ENCODE measurements at places on chromosomes 4 and X. TPM values are rescaled to one million over a fixed set of nuclear protein-coding genes. Genes with fewer than 3 reads are reported as not detected.

The SOD3 gene
- 128 TPM for total RNA-seq

The GAGE12E gene
- not detected for total RNA-seq

The ART3 gene
- total RNA-seq, result not detected

The ANAPC4 gene
- 22.5 TPM for total RNA-seq

The CDX4 gene
- total RNA-seq, result not detected

The SSX3 gene
- not detected for total RNA-seq

The PAGE5 gene
- total RNA-seq, result not detected

The SPANXC gene
- total RNA-seq, result not detected

The SORBS2 gene
- total RNA-seq, result 17.5 TPM

The SRD5A3 gene
- total RNA-seq, result 18.3 TPM

The REELD1 gene
- 0.29 TPM for total RNA-seq

The BEND2 gene
- total RNA-seq, result not detected

The ZNF827 gene
- 10.5 TPM for total RNA-seq

The ADH5 gene
- 296 TPM for total RNA-seq

The ZFP42 gene
- not detected for total RNA-seq

The SYTL4 gene
- 12.3 TPM for total RNA-seq

DNA sequence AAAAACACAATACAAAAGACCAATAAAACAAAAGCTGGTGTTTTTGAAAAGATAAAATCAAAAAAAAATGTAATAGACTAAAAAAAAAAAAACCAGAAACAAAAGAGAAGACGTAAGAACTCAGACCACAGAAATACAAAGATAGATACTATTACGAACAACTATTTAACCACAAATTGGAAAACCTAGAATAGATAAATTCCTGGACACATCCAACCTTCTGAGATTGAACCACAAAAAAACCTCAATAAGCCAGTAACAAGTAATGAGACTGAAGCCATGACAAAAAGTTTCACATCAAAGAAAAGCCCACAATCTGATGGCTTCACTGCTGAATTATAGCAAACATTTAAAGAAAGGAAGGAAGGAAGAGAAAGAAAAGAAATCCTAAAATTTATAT lies 16.2 kb downstream of the RCHY1 start:
- DNase-seq, result no peak

DNA sequence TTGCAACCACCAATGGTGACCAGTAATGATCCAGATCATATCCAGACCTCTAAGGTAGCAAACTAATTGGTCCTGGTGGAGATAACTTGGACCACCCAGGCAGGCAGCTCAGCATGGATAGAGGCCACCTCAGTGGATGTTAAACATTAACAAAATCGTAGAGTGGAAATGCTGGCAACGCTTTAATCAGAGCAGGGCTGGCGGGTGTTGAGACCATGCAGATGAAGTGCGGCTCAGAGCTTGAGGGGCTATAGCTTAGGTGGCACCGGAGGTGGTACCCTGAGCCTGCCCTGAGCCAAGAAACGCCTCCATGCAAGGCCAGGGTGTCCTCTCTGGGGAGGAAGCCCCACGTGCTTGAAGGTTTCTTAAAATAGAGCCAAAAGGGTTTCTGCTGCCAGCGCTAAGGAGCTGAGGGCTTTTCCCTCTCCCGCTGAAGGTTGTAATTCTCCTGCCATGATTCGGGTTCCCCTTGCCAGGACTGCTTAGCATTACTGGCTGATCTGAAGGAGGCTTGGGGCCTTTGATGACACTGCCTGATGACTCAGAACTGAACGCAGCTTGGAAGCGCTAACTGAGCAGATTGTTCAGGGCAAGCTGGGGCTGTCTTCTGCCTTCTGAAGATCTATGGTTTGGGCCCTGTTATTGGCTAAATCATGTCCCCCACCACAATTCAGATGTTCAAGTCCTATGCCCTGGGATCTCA lies 177.8 kb upstream of the ATP6AP2 start:
- no peak for DNase-seq

DNA sequence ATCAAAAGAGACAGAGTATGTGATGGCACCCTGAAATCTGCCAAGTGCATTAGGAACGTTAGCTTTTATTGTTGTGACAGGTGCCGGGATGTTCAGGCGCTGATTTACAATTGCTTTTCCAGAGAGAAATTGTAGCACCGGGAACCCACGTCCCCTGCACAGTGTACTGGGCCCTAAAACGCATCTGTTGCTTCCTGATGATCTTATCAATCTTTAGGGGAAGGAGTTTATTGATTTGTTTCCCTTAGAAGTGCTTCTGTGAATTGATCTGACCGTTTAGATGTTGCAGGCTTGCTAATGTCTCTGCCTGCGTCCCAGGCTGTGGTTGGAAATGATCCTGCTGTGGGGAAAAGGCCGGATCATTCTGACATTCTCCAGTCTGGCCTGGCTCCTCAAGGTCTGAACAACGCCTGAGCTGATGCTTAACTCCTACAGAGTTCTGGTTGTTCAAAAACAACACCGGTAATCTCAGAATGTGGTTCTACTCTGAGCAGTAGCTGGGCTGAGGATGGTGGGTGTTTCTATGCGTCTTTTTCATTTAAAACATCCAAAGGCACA lies 16.9 kb downstream of the PHOX2B start:
- DNase-seq, result no peak

DNA sequence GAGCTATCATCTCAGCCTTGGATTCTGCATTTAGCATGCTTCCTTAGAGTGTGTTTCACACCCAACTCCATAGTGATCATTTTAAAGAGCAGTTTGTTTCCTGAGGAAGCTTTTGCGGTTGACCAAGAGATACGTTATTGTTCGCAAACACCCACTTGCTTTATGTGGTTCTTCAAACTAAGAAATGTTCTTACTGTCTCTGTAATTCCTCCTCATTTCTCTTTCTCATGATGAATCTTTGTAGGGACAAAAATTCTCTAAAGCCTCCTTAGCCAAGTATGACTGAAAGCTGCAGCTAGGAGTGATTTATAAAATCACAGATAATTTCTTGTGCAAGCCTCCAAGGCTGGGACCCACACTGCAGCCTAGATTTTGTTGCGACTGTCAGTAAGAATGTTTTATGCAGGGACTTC lies 10.0 kb downstream of the TNIP3 start:
- no peak for DNase-seq

DNA sequence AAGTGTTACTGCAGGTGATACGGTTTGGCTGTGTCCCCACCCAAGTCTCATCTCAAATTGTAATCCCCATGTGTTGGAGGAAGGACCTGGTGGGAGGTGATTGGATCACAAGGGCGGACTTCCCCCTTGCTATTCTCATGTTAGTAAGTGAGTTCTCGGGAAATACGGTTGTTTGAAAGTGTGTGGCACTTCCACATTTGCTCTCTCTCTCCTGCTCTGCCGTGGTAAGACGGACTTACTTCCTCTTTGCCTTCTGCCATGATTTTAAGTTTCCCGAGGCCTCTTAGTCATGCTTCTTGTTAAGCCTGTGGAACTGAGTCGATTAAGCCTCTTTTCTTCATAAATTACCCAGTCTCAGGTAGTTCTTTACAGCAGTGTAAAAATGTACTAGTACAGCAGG lies 65.2 kb upstream of the SLC7A11 start:
- no peak for DNase-seq

- DNase-seq, result no peak
Measured at GRCh38 chrX:34809096-34809495, 133.5 kb upstream of the FAM47B start.

- DNase-seq, result no peak
Measured at GRCh38 chrX:78754917-78755316, 7.4 kb downstream of the LPAR4 start.

- DNase-seq, result no peak
Measured at GRCh38 chr4:6925357-6925836, 15.8 kb downstream of the TBC1D14 start.

DNA sequence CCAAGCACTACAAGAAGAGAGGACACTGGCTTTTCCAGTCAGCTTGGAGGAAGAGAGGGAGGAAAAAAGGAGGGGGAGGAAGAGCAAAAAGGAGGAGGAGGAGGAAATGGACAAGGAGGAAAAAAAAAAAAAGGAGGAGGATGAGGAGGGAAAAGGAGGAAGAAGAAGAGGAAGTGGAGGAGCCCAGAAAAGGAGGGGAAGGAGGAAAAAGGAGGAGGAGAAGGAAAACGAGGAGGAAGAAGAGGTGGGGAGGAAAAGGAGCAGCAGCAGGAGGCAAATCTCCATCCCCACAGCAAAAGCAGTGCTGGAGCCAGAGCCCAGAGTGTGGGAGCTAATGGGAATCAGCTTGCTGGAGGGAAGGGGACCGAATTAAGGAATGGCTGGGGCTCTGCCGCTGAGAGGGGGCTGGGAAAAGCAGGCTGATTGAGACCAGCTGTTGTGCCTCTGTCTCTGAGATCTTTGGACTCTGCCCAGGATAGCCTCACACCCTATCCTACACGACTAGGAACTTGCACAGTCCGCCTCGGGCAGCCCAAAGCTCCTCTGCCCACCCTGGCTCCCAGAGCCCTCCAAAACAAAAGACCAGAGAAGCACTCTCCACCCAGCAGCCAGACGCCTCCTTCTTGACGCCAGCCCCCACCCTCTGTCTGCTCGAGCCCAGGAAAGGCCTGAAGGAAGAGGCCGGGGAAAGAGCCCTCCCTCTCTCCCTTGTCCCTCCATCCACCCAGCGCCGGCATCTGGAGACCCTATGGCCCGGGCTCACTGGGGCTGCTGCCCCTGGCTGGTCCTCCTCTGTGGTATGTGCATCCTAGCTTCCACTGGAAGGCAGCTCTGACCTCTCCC lies at the start of gene XPNPEP2:
TSS of gene XPNPEP2 (plus strand) at position 514 of the 843 bp plus-strand sequence. CDS start at position 749, 235 bp downstream.
- DNase-seq, result peak; percentile 77

- no peak for DNase-seq
Measured at GRCh38 chr4:146450524-146450923, 71.2 kb downstream of the SLC10A7 start.

GRCh38 chrX:40474205-40474626 lies 106.6 kb upstream of the ATP6AP2 start:
- no peak for DNase-seq

GRCh38 chrX:10482261-10482660 lies 138.1 kb downstream of the MID1 start:
- no peak for DNase-seq

DNA sequence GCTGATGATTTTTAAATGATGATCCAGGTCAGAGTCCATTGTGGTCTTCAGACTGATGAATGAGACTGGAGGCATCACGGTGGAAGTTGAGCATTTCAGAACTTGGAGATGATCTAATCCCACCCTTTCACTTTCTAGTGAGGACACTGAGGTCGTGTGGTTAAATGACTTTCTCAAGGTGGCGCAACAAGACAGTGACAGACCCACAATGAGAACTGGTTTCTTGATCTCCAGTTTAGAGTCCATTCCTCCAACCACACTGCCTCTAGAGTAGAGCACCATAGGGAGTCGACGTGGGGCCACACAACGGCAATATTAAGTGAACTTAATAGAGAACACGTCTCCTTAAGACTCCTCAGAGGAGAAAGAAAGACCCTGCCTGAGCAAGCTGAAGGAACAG lies 381.0 kb downstream of the UNC5C start:
- DNase-seq, result no peak

- no peak for DNase-seq
Measured at GRCh38 chrX:137549851-137550664, 15.9 kb upstream of the ZIC3 start.

DNA sequence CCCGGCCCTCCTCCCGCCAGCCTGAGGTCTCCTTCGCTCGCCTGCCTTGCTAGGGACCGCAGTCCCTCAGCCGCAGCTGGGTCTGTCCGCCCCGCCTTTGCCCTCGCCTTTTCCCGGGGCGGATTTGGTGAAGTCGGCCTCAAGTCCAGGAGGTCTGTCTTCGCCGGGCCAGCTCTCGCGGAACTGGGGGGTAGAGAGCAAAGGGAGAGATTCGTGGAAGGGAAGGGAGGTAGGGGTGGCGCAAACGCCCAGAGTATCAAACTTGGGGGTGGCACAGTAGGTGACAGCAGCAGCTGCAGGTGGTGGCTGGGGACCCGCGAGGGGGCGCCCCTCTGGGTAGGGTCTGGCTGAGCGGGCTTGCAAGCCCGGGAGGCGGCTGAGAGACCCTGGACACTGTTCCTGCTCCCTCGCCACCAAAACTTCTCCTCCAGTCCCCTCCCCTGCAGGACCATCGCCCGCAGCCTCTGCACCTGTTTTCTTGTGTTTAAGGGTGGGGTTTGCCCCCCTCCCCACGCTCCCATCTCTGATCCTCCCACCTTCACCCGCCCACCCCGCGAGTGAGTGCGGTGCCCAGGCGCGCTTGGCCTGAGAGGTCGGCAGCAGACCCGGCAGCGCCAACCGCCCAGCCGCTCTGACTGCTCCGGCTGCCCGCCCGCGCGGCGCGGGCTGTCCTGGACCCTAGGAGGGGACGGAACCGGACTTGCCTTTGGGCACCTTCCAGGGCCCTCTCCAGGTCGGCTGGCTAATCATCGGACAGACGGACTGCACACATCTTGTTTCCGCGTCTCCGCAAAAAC lies at the start of gene NPY2R:
TSS of gene NPY2R (plus strand) at position 379 of the 797 bp plus-strand sequence. CDS start 5,304 bp downstream, outside the sequence.
- DNase-seq, result no peak

DNA sequence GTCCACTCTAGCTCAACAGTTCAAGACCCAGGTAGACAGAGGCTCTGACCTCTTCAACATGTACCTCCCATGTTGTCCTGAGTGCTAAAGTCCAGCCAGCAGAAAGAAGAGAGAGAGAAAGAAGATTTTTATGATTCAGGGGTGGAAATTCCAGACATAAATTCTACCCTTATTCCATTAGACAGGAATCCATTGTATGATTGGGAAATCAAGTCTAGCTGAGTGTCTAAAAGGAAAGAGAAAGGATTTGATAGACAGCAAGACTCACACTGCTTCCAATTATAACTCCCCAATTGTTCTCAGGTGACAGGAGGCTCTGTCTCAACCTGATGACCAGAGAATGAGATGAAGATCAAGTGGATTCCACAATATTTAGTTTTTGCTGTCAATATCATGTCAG lies 27.9 kb upstream of the PGM2 start:
- no peak for DNase-seq

GRCh38 chr4:1458581-1458980 lies 52.3 kb upstream of the NKX1-1 start:
- DNase-seq, result no peak

- DNase-seq, result no peak
Measured at GRCh38 chr4:41257257-41257901, 651 bp downstream of the UCHL1 start.

- no peak for DNase-seq
Measured at GRCh38 chr4:101172369-101172768, 175.0 kb downstream of the PPP3CA start.

DNA sequence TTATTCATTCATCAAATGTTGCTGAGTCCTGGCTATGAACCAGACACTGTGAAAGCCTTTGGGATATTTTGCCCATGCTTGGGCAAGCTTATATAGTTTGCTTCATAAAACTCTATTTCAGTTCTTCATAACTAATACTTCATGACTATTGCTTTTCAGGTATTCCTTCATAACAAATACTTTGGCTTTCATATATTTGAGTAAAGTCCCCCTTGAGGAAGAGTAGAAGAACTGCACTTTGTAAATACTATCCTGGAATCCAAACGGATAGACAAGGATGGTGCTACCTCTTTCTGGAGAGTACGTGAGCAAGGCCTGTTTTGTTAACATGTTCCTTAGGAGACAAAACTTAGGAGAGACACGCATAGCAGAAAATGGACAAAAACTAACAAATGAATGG lies 1.7 kb upstream of the AFP start:
- no peak for DNase-seq

Measured in mesenteric fat pad (tissue), 1 donor.